Fibroblast of skin of right biceps (primary cell): ENCODE measurements at places on chromosomes 16 and 17.

- no peak for DNase-seq
These were observed 100.6 kb upstream of the PLCG2 start for GRCh38 chr16:81678326-81679095.

GRCh38 chr16:11240636-11241473 is 15.1 kb downstream of the SOCS1 start:
- DNase-seq, result no peak

- no peak for DNase-seq
These were observed 1.4 kb downstream of the PRSS54 start for GRCh38 chr16:58293449-58293848.

- DNase-seq, result no peak
These were observed 170.3 kb downstream of the FOXL1 start for GRCh38 chr16:86748652-86749051.

DNA sequence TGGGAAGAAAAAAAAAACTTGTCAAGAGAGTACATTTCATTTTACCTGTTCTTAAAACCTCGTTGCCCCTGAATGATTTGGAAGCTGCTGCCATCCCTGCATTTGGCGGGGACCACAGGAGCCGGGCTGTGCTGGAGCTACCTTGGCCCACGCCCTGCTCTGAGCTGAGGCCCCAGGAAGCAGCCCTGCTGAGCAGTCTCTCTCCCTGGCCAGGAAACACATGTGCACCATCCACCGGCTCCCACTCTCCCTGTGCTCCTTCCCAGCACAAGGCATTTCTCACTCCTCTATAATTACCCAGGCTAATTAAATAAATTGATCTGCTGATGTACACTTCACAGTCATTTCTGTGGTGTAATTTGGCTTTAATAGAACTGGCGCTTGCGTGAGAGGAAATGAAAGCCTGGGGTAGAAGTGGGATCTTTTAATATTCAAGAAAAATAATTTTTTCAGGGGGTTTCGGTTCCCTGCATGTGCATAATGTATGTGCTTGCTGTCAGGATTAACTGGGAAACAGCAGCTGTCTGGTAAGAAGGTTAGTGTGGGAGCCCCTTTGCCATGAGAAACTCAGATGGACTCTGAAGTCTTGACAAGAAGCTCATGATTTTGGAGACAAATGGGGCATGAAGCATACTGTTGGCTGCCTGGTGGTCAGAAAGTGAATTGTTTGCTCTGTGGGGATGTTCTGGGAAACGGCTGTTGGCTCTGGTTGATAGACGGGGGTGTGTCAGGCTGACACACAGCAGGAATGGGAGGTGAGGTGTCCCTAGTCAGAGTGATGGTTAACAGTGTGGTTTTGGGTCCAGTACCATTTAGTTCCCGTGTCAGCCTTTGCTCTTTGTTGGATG is 252.3 kb upstream of the EEF2KMT start:
- DNase-seq, result no peak

DNA sequence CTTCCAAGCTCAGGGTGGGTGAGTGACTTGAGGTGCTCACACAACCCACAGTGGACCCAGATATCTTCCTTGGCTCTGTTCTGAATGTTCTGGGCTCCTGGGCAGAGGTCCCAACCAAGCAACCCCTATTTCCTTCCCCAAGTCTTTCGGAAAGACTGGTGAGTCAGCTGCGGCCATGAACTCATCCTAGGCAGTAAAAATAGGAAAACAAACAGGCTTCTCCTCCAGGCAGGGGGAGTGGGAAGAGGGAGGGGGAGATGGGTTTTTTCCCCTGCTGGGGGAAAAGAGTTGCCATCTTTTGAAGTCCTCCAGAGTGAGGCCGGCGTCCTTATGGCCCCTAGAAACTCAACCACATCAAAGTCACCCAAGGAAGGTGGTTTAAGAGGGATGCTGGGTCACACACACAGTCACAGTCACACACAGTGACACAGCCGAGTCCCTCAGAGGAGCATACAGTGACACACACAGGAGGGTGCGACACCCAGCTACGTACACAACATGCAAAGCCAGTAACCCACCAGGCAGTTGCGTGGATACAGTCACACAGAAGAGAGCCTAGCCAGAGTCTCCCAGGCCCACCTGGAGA is 16.0 kb upstream of the DLX4 start:
- DNase-seq, result no peak

GRCh38 chr17:39813631-39814030 is 50.5 kb downstream of the IKZF3 start:
- no peak for DNase-seq

DNA sequence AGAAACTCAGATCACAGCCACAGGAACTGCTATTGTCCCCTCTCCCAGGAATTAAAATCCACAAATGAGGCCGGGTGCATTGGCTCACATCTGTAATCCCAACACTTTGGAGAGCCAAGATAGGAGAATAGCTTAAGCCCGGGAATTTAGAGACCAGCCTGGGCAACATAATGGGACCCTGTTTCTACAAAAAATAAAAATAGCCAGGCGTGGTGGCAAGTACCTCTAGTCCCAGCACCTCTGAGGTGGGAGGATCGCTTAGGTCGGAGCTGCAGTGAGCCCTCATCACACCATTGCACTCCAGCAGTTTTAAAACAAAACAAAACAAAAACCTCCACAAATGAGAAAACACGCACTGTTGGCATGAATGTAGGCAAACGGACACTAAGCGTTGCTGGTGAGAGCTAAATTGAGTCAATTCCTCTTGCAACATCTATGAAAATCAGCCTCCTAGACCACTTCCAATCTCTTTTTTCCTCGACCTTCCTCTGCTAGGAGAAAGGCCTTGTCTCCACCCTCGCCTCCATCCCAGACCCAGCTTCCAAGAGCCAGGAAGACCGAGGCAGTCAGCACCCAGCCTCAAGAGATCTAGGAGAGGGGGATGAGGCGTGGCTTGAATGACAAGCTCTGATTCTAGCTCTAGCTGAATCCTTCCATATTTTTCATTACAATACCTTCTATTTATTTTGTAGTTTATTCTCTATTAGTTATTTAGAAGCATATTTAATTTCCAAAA is 14.8 kb downstream of the TLE7 start:
- no peak for DNase-seq

DNA sequence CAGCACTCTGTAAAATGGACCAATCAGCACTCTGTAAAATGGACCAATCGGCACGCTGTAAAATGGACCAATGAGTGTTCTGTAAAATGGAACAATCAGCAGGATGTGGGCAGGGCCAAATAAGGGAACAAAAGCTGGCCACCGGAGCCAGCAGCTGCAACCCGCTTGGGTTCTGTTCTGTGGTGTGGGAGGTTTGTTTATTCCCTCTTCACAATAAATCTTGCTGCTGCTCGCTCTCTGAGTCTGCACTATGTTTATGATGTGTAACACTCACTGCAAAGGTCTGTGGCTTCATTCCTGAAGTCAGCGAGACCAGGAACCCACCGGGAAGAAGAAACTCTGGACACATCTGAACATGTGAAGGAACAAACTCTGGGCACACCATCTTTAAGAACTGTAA is 20.5 kb downstream of the TMEM100 start:
- no peak for DNase-seq

GRCh38 chr16:73347500-73348375 is 299.8 kb upstream of the ZFHX3 start:
- no peak for DNase-seq

- no peak for DNase-seq
These were observed 22.9 kb downstream of the ZC3H7A start for GRCh38 chr16:11774065-11774626.

DNA sequence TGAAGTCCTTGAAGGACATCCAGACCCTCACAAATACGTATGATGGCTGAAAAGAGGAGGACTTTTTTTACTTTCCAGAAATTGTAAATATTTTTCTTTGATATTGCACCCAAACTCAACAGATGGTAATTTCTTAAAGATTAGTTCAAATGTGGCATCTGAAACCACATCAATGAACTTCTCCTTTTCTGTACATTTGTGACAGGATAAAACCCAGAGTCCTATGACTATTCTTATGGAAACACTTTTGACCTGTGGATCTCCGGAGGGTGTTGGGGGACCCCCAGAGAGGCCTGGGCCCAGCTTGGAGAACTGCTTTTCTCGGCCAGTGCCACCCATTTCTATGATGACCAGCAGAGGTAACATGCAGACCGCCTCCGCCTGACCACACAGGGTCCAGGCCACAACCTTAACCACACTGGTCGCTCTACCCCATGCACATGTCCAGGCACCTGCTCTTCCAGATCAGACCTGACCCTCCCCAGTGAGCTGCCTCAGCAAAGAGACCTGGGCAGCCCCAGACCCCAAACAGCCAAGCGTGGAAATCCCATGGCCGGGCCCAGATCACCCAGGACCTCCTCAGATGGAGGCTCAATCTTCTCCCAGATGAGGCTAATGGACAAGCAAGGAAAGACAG is 22.7 kb downstream of the RPH3AL start:
- DNase-seq, result no peak

DNA sequence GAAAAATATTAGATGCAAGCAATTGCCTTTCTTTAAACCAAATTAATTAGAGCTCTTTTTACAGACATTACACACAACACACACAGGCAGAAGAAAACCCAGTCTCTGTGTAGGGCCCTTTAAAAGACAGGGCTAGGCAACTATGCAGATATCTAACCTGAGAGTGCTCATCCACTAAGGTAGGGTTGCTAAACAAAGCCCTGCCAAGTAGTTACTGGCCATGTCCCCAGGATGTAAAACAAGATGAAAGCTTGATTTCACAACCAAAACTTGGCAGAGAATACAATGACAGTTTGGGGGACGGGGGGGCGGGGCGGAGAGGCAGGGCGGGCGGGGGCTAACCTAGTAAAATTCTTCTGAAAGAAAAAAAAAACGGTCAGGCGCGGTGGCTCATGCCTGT is 669.0 kb upstream of the CA10 start:
- DNase-seq, result no peak

- peak; percentile 78 for DNase-seq
These were observed 19.5 kb downstream of the ATP2A3 start for GRCh38 chr17:3944485-3945388.

DNA sequence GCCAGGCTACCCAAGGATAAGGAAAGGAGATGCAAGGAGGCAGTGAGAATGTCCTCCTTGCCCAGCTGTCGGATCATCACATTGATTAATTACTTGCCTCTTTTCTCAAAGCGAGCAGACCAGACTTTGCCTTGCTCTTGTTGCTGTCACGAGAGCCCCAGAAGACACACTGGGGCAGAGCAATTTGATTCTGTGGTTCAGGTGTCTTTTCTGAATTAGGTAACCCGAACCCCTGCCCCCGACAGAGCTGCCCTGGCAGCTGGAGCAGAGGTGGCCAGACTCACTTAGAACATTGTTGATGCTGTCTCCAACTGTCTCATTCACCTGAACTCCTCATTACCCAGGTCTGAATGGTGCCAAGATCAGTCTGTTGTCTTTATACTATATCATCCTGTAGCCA is 34.3 kb downstream of the VAT1L start:
- no peak for DNase-seq

DNA sequence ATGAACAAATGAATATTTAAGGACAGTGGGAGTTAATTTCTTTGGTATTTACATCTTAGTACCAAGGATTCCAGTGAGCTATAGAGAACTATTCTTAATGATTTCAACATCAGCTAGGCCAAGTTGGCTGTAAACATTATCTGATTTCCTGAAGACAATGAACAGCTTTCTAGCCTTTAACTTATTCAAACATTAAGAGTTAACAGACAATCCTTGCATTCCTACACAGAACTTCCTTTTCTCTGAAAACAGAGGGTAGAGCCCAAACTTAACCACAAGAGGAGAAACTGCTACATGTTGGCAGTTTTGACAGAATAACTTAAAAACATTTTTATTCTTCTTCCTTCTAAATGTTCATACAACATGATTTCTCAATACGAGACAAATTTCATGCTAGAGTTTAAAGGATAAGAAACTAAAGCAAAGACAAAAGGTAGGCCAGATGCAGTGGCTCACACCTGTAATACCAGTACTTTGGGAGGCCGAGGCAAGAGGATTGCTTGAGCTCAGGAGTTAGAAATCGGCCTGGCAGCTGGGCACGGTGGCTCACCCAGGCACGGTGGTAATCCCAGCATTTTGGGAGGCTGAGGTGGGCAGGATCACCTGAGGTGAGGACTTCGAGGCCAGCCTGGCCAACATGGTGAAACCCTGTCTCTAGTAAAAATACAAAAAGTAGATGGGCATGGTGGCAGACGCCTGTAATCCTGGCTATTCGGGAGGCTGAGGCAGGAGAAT is 4.4 kb downstream of the CRLF3 start:
- DNase-seq, result peak; percentile 9

- DNase-seq, result no peak
These were observed 10.2 kb downstream of the CFAP97D1 start for GRCh38 chr17:43790311-43790940.

DNA sequence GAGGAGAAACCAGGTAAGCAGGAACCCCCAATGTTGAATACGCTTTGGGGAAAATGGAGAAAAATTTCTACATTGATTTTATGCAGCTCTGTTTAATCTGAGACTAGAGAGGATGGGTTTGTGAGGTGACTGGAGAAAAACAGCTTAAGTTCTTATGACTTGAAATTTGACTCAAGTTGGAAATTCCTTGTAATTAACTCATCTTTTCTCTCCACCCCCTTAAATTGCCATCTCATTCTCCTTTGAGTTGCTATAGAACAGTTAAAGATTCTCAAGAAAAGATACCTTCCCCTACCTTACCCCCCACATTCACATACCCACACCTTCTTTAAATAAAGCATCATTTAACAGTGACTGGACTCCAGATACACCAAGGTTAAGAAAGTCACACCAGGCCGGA is 24.2 kb downstream of the ZNRF1 start:
- peak; percentile 66 for DNase-seq

DNA sequence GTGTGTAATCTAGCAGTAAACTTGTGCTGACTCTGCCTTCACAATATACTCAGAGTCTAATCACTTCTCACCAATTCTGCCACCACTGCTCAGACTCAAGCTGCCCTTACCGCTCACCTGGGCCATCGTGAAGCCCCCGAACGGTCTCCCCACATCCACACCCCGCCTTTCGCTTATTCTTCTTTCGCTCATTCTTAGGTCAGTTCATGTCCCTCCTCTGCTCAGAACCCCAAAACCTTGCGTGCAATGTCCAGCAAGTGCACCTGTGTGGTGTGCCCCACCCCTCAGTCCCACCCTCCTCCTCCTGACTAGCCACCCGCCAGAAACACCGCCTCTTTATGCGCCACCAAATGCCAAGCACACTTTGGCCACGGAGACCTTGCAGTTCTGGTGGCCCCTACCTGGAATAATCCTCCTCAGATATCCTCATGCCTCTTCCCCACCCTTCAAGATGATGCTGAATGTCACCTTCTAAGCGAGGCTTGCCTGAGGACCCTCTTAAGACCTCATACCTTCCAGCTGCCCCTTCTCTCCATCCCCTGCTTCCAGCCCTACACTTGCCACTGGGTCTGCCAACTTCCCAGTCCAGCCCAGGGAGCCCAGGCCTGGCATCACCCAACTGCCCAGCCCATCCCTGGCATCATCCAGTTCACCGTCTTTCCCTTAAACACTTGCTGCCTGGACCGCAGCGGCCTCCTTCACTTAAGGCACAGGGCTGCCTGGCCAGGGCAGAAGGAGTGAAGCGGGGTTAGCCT is 34.3 kb upstream of the RBFOX3 start:
- no peak for DNase-seq
